ENCODE measurements at places on chromosomes 2 and 18.

- DNase-seq, result no peak
These were observed 1009.9 kb upstream of the KLHL29 start for GRCh38 chr2:22375096-22375495.

DNA sequence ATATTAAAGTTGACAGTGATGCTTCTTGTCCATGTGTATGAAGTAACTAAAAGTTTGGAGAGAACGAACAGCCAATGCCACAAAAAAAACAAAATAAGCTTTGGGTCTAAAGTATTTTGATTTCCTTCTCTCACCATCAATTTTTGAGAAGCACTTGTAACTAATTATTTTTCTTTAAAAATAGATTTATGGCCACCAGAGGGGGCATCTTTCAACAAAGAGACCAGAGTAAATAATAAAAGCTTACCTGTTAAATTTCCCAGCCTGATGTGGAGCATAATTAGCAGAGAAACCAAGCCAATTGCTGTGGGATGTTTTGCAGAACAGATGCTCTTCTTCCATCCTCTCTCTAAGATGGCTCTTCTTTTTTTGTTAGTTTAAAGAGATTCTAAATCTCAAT is 29.0 kb downstream of the LINC00305 start:
- no peak for DNase-seq

- DNase-seq, result no peak
These were observed 31.9 kb downstream of the PRKRA start for GRCh38 chr2:178419123-178419522.

- no peak for DNase-seq
These were observed 188.1 kb upstream of the SPRED2 start for GRCh38 chr2:65620524-65620923.

GRCh38 chr2:205701509-205701908 is 19.2 kb downstream of the NRP2 start:
- DNase-seq, result no peak

DNA sequence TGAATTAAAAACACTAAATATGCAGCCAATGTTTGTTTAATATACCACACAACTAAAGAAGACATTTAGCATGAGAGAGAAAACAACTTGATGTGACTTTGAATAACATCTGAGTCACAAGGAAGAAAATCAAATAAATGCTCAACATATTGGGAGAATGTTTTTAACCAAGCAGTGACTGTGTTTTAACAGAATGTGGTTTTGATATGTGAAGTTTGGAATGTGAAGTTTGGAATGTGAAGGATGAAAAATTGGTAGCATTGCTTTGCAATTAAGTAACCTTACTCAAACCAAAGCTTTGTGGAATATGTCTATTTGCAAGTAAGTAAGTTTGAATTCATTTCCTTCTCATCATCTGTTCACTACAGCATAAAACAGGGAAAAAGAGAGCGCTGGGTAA is 128.2 kb upstream of the DNAJC10 start:
- DNase-seq, result peak; percentile 81

DNA sequence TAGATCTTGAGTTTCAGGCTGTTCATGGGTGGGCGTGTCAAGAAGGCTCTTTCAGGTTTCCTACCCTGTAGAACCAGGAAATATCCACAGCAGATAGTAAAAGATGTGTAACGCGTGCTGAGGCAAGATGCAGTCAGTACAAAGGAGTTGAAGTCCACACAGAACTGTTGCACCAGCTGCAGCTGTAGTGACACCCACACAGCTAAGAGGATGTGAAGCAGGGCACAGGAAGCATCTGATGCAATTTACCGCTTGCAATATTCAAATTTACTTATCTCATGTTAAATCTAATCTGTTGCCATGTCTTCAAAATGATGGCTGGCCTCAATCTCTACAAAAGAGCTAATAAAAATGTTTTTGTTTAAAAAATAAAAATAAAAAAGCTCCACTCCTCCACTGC is 132.8 kb downstream of the ARHGAP15 start:
- DNase-seq, result no peak

GRCh38 chr2:49972699-49973098 is 818.4 kb upstream of the FSHR start:
- DNase-seq, result no peak

DNA sequence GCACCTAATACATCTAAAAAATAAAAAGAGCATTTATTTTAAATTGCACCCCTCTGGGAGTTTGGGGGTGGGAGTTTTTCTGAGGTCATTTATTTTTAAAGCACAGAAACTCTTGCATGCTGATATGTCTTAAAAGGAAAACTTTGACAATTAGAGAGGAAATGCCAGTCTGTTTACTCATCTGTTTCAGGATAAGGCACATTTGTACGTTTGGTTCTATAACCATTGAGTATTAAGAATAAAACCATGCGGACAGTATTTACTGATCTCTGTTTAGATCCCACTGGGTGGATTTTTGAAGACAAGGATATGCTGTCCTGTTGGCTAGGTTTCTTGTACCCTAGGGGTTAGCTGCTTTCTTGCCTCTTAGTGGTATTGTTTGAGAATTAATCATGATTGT is 122.9 kb downstream of the TANC1 start:
- DNase-seq, result no peak

DNA sequence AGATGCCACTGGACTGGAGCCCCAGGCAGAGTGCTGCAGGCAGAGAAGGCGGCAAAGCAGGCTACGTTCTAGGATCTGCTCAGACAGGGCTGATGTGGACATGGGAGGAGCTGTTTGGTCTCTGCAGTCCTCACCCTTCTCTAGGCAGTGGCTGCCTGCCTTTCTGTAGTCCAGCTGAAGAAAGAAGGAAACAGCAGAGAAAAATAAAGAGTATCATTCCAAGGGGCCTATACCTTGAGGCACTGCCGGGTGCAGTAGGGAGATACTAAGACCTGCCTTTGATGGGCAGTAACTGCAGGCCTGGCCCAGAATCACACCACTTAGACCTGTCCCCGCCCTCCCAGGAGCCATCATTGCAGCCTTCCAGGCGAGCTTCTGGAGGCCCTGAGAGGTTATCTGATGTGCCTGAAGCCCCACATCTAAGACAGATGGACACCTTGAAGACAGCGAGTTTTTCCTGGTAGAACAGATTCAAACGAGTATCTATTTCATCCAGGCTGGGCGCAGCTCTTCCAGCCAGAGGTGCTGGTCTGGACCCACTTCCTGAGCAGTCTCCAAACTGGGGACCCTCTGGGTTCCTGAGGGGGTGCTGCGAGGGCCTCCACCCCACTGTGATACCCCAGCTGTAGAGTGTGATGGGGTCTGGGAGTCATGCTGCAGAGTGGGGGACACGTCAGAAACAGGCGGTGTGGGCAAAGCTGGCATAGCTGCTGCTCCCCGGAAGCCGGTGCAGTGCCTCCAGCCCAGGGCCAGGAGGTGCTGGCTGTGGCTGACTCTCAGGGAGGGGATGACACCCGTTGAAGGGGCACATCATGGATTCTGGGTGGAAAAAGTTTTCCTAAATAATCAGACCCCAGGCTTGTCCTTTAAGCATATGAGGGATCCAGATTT is 87.3 kb upstream of the OTOS start:
- DNase-seq, result peak; percentile 59

- no peak for DNase-seq
These were observed 138.3 kb upstream of the ETAA1 start for GRCh38 chr2:67258831-67259230.

DNA sequence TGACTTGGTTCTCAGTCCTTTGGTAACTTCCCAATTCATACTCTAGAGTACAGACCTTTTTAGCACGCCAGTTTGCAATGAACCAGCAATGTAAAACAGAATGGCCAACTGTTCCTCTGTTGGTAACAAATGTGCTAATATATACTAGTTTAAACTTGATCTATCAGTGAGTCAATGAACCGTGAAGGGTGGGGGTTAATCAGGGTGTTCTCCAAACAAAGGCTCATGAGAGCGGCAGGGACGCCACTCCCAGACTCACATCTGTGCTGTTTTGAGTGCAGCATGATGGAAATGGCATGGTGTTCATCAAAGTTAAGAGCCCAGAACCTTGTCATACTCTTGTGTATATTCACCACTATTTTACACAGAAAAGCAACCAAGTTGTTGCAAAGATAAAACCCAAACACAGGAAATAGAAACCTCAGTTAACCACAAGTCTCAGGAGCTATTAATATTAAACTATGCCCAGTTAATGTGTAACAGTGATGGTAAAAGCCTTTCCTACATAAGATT is 70.3 kb downstream of the CERKL start:
- DNase-seq, result no peak

Measured in osteoblast (primary cell).